ENCODE measurements at places on chromosomes 3 and 15. TPM values are rescaled to one million over a fixed set of nuclear protein-coding genes. Genes with fewer than 3 reads are reported as not detected.

SNTN gene
- total RNA-seq = not detected

LRTM1 gene
- total RNA-seq = not detected

NECTIN3 gene
- total RNA-seq = 64.5 TPM

SLC22A13 gene
- total RNA-seq = 0.18 TPM

DRD3 gene
- total RNA-seq = not detected

EMC7 gene
- total RNA-seq = 43.2 TPM

GOLGA8J gene
- total RNA-seq = not detected

SEMA3F gene
- total RNA-seq = 73.6 TPM

PRKCD gene
- total RNA-seq = 3.9 TPM

SHC4 gene
- total RNA-seq = 0.18 TPM

SUCNR1 gene
- total RNA-seq = not detected

PSMA4 gene
- 283 TPM for total RNA-seq

WDR82 gene
- 98.5 TPM for total RNA-seq

NANOGP8 gene
- total RNA-seq = not detected

FXR1 gene
- 244 TPM for total RNA-seq

ISG20 gene
- 8.0 TPM for total RNA-seq

MLF1 gene
- total RNA-seq = 6.3 TPM

LZTFL1 gene
- 11.9 TPM for total RNA-seq

TMEM40 gene
- not detected for total RNA-seq

FAM81A gene
- 0.07 TPM for total RNA-seq

CDCP1 gene
- total RNA-seq = 3.7 TPM

PDZRN3 gene
- not detected for total RNA-seq

MOBP gene
- total RNA-seq = 0.95 TPM

EAF2 gene
- total RNA-seq = 3.5 TPM

SCN11A gene
- total RNA-seq = 0.07 TPM

PYGO1 gene
- total RNA-seq = 0.28 TPM

GOLGA6A gene
- total RNA-seq = not detected

MED12L gene
- total RNA-seq = 0.11 TPM

ROBO2 gene
- 0.42 TPM for total RNA-seq

WNT5A gene
- total RNA-seq = 0.07 TPM

MYLK gene
- total RNA-seq = 24.3 TPM

All from pulmonary artery endothelial cell (primary cell).